Stimulated activated CD4-positive, alpha-beta T cell treated with anti-CD3 and anti-CD28 coated beads, Interleukin-2, amount 100 ng/mL, for 24 hours (primary cell): ENCODE measurements at places on chromosomes 1 and 21.
A peak's percentile ranks its signal among the peaks of the same experiment; 100 is the strongest.

GRCh38 chr1:10813799-10814198 is 17.4 kb upstream of the CASZ1 start:
- DNase-seq, result no peak

DNA sequence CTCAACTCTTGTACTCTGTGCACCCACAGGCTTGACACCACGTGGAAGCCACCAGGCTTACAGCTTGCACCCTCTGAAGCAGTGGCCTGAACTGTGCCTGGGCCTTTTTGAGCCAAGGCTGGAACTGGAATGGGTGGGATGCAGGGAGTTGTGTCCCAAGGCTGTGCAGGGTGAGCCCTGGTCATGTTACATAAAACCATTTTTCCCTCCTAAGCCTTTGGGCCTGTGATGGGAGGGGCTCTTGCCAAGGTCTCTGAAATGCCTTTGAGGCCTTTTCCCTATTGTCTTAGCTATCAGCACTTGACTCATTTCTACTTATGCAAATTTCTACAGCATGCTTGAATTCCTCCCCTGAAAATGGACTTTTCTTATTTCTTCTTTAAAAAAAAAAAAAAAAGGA is 14.1 kb downstream of the VN1R5 start:
- no peak for DNase-seq

DNA sequence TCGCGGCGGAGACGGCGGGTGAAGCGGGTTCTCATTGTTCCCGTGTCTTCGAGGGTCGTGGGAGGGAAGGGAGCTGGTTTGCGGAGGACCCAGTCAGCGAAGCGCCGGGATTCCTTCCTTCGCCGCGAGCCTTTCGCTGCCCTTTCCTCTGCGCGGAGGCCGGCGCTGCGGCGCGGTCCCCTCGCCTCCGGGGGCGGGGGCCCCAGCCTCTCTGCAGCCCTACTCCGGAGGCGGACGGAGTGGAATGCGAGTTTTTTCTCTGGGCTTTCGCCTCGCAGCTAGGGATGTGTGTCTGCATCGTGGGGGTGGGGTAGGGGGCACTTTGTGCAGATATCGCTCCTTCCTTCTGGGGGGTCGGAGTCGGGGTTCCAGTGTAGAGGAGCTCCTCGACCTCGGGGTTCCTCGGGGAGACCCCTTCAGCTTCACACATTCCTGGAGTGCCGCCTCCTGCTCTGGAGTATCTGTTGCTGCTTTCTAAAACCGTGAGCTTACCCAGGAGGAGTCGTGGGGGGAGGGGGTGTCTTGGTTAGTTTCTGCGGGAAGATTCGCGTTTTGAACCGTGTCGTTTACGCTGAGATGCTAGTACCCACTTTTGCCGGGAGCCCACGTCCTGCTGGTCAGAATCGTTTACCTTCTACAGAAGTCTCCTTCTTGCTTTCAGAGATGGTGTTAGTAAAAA is 595 bp downstream of the RNF2 start:
- DNase-seq, result peak; percentile 40

- peak; percentile 68 for DNase-seq
Measured at GRCh38 chr1:204975568-204976235, 67.3 kb upstream of the CNTN2 start.

- DNase-seq, result no peak
Measured at GRCh38 chr1:90716243-90716551, 905 bp downstream of the BARHL2 start.

DNA sequence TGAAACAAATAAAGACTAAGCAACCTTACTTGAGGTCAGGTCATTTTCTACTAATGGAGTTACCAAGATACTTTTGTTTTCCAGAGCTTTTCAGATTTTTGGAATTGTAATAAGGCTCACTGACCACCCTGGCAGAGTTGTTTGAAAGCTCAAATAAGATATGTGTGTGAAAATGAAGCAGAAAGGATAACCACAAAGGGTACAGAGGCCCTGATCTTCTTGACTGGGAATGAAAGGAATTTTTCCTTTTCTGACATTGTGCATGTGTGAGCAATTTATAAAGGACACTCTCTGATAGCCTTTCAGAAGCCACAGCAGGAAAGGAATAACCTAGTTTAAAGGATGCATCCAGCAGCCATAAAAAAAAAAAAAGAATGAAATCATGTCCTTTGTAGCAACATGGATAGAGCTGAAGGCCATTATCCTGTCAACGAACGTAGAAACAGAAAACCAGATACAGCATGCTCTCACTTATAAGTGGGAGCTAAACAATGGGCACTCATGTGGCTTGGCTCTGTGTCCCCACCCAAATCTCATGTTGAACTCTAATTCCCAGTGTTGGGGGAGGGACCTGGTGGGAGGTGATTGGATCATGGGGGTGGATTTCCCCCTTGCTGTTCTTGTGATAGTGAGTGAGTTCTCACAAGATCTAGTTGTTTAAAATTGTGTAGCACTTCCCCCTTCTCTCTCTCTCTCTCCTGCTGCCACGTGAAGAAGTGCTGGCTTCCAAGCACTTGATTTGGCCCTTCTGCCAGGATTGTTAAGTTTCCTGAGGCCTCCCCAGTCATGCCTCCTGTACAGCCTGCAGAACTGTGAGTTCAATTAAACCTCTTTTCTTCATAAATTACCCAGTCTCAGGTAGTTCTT is 3.1 kb upstream of the SRP9 start:
- DNase-seq, result no peak

GRCh38 chr1:240575981-240576662 is 35.8 kb downstream of the GREM2 start:
- DNase-seq, result no peak

DNA sequence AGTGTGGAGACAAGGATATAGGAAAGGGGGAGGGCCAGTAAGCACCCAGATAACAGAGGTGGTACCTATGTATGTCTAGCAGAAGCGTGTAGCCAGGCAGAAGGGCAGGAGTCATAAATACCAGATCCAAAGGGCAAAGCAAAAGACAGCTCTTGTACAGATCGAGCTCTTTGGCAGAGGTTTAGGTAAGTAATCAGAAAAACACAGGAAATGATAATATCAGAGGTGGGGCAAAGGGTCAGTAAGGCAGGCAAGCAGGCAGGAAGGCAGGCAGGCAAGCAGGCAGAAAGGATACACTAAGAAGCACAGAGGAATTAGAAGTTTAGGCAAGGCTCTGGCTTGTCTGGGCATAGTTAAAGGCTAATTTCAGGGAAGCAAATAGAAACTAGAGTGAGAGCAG is 22.7 kb upstream of the SLFNL1 start:
- no peak for DNase-seq

- no peak for DNase-seq
Measured at GRCh38 chr1:154599658-154600057, 8.3 kb downstream of the ADAR start.

DNA sequence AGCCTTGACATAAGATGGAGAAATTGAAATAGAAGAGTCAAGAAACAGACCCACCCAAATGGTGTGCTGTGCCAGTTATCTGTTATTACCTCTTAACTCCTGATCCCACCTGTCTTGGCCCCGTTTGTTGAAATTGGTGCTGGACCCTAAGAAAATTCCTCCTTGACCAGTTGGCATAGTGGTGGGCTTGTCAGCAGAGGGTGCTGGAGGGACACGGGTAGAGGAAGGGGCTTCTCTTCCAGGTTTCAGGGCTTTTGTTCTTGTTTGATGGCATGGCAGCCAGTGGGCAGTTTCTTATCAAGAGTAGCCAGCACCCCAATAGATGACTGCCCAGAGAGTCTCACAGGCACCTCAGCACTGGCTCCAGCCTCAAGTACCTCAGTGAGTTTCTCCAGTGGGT is 51.6 kb downstream of the PCBP3 start:
- no peak for DNase-seq

- DNase-seq, result no peak
Measured at GRCh38 chr1:228175316-228176023, 9.9 kb downstream of the IBA57 start.

DNA sequence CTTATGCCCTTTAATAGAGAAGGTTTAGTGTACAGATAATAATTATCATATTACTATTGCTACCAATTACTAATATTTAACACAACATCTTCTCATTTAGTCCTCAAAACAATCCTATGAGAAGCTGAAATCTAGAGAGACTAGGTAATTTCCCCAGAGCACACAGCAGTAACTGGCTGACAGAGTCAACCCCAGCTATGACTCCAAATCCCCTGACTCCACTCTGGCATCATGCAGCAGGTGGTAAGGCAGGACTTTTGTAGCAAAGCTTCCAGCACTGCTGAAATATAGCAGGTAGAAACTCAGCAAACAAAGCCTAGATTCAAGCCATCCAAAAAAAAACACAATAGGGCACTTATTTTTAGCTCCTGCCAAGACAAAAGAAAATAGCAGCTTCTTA is 79.3 kb upstream of the RGS2 start:
- no peak for DNase-seq

DNA sequence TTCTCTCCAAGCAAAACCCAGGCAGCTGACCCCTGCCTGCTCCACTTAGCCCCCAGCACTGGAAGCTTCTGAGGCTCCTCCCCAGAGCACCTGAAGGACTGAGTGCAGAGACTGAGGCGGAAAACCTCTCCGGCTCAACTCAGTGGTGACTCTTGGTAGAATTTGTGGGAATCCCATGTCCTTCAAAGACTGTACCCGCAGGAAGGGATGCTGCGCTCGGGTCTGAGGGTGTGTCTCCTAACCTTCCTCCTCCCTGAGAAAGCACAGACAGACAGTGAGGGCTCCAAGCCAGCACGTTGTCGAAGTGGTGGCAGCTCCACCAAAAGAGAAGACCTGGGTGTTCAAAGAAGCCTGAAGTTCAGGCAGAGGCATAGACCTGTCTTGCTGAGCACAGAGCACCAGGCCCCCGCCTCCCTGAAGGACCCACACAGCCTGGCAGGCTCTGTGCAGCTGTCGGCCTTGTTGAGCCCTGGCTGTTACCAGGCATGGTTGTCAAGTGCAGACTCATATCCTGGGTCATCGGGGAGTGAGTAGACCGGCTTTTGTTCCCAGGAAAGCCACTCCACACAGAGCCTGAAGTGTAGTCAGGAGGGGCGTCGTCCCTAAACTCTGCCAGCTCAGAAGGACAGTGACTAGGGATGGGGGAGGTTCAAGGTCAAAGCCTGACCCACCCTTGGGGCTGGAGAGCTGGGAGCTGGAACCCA is 36.7 kb downstream of the CSMD2 start:
- DNase-seq, result no peak

- no peak for DNase-seq
Measured at GRCh38 chr1:189609167-189609566, 868.5 kb downstream of the BRINP3 start.

DNA sequence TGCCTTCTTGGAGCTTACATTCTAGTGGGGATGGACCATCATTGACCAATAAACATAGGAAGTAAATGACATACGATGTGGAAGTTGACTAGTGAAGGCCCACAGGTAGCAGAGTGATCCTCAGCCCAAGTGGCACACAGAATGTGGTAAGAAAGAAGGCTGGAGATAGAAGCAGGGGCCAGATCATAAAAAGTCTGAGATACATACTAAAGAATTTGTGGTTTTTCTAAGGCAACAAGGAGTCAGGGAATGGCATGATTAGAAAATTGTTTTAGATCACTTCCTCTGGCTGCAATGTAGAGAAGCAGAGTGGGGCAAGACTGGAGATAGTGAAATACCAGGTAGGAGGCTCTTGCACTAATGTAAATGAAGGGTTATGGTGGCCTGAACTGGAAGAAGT is 154.0 kb downstream of the VPS13D start:
- no peak for DNase-seq

DNA sequence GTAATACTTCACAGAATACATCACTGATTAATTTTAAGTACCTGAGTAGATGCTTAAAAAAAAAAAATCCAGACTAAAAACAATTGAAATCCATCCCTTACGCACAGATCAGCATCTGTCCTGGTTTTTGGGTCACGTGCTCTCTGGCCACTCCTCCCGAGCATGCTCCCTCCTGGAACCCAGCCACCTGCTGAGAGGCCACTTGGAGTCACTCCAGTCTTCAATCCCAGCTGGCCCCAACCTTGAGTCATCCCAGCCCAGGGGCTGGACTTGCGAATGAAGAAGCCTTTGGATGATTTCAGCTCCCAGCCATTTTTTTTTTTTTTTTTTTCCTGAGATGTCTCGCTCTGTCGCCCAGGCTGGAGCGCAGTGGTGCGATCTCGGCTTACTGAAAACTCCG is 8.9 kb downstream of the MAP1LC3C start:
- DNase-seq, result no peak

DNA sequence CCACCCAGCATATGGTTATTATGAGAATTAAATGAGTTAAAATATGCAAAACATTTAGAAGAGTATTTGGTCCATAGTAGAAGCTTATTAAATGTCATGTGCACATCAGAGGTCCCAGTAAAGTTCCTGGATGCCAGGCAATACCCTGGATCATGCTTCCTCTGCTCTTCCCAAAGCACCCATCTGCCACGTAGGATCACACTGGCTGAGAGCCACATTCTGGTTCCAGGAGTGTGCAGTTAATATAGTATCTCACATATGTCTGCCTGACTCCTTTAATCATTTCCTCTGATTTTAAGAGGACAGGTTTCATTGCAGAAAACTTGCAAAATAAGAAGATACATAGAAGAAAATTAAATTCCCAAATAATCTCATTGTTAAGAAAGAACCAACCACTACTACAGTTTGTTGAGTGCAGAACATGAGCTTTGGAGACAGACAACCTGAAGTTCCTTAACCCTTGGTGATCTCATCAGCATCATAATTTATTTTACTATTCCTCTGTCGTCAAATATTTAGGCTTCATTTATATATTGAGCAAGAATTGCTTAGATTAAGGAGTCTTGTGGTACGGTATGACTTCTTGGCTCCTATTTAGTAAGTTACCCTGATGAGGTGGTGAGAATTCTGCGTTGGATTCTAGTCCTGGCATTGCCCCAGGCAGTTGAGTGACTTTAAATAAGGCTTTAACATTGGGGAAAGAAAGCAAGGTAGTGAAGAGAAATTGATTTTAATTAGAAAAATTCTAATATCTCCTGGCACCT is 12.3 kb downstream of the SGIP1 start:
- DNase-seq, result no peak

- DNase-seq, result no peak
Measured at GRCh38 chr1:8409606-8410005, 91.7 kb downstream of the SLC45A1 start.

DNA sequence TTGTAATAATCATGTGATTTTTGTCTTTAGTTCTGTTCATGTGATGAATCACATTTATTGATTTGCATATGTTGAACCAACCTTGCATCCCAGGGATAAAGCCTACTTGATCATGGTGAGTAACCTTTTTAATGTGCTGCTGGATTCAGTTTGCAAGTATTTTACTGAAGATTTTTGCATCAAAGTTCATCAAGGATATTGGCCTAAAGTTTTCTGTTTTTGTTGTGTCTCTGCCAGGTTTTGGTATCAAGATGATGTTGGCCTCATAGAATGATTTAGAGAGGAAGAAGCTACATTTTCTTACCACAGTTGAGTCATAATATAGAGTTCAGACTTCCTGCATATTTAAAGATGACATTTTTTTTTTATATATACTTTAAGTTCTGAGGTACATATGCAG is 455.9 kb downstream of the PLPP3 start:
- no peak for DNase-seq

- no peak for DNase-seq
Measured at GRCh38 chr21:32514275-32515055, 70.9 kb downstream of the TCP10L start.

- DNase-seq, result no peak
Measured at GRCh38 chr1:62800281-62800680, 16.3 kb downstream of the ATG4C start.

GRCh38 chr1:171351961-171352360 is 38.0 kb downstream of the FMO4 start:
- DNase-seq, result no peak
